Activated naive CD8-positive, alpha-beta T cell treated with anti-CD3 and anti-CD28 coated beads, Interleukin-2, amount 50 U/mL, for 16 hours (primary cell): ENCODE measurements at places on chromosomes 12 and 14.

DNA sequence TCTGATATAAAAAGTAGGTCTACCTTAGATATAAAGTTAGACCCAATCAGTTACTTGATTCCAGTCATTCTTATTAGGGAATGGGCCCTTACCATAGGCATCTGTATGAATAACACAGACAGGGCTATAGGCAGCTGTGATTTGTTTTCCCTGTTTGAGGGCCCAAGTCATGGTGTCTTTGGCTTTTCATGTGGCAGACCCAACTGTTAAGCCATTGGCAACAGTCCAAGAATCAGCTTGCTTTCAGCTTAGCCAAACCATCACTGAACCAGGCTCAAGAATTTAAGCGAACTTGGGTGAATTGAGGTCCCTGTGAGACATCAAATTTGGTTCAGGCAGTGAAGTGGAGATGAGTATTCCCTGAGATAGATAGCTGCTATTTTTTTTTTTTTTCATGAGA lies 111.2 kb downstream of the LRRIQ1 start:
- no peak for DNase-seq

DNA sequence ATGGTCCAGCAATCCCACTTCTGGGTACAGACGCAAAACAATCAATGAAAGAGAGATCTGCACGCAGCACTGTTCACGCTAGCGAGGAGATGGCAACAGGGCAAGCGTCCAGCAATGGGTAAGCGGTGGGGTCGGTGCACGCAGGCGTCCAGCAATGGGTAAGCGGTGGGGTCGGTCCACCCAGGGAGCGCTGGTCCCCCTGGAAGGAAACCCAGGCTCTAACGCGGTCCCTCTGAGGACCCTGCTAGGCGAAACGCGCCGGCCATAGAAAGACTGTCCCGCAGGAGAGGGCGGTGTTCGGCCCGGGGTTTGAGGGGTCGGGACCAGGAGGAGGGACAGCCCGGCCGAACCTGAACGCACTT lies 618 bp upstream of the PGAM5 start:
- no peak for DNase-seq

DNA sequence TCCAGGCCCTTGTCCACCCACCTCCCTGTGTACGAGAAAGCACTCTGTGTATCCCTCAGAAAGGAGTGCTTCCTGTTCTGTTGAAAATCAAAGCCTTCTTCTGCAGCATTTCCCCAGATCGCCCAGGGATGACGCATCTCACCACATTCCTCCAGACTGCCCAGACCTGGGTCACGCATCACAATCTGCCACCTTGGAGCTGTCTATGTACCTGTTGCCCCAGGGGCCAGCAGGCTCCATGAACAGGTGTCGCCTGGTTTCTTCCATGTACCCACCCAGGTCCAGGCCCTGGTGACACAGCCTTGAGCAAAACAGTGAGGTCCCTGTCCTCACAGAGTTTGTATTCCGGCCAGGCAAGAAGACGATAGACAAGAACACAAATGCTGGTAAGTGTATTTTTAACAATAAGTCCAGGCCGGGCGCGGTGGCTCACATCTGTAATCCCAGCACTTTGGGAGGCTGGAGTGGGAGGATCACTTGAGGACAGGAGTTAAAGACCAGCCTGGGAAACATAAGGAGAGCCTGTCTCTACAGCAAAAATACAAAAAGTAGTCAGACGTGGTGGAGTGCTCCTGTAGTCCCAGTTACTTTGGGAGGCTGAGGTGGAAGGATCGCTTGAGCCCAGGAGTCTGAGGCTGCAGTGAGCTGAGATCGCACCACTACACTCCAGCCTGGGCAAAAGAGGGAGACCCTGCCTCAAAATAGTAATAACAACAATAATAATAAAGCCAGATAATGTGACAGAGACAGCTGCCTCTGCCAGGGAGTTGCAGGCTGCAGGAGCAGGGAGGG lies 6.8 kb upstream of the PPP1R13B start:
- DNase-seq, result no peak

GRCh38 chr14:89504602-89505313 lies 87.7 kb upstream of the FOXN3 start:
- no peak for DNase-seq
